ENCODE measurements at places on chromosomes 11 and 22. TPM values are rescaled to one million over a fixed set of nuclear protein-coding genes. Genes with fewer than 3 reads are reported as not detected.

PATE2 gene
- total RNA-seq: not detected

MEI1 gene
- 1.5 TPM for total RNA-seq

OR10A4 gene
- total RNA-seq: not detected

- H3K4me1 ChIP-seq: no peaks in the 10 kb centered on the region
- H3K27ac ChIP-seq: no peak overlapping the region
- H3K36me3 ChIP-seq: no peaks in the 10 kb centered on the region
- H3K27me3 ChIP-seq: no peaks in the 10 kb centered on the region
Measured at GRCh38 chr11:102238391-102238821, 78.9 kb upstream of the BIRC3 start.

GRCh38 chr11:115784796-115785521, 280.7 kb upstream of the CADM1 start:
- H3K4me3 ChIP-seq: no peak overlapping the region
- no peak overlapping the region for H3K27ac ChIP-seq
- no peaks in the 10 kb centered on the region for H3K36me3 ChIP-seq
- H3K4me1 ChIP-seq: peaks cover 17% of the 10 kb centered on the region
- H3K27me3 ChIP-seq: no peaks in the 10 kb centered on the region
- DNase-seq: peak; percentile 61

- H3K4me3 ChIP-seq: no peak overlapping the region
- no peaks in the 10 kb centered on the region for H3K36me3 ChIP-seq
- H3K27ac ChIP-seq: no peak overlapping the region
- H3K4me1 ChIP-seq: peaks cover 6% of the 10 kb centered on the region
- DNase-seq: no peak
Measured at GRCh38 chr11:17692931-17693330, 26.4 kb upstream of the MYOD1 start.

DNA sequence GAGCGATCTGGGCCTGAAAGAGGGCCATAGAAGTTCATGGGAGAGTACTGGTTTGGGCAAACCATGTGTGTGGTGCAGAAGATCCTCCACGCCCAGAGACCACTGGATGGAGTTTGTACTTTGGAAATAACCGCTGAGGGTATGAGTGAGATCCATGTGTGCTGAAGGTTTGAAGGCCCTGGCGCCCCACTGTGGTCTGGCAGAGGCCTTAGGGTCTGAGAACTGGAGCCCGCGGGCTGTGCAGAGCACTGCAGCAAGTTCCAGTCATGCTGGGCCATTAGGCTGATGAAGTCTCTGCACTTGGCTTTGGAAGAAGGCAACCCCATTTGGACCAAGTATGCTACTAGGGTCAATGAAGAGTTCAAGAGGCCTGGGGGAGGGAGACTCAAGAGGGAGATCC, 186.4 kb downstream of the BUD13 start:
- no peak for DNase-seq
- H3K27me3 ChIP-seq: peaks cover under 1% of the 10 kb centered on the region
- no peak overlapping the region for H3K27ac ChIP-seq
- H3K4me3 ChIP-seq: no peak overlapping the region

DNA sequence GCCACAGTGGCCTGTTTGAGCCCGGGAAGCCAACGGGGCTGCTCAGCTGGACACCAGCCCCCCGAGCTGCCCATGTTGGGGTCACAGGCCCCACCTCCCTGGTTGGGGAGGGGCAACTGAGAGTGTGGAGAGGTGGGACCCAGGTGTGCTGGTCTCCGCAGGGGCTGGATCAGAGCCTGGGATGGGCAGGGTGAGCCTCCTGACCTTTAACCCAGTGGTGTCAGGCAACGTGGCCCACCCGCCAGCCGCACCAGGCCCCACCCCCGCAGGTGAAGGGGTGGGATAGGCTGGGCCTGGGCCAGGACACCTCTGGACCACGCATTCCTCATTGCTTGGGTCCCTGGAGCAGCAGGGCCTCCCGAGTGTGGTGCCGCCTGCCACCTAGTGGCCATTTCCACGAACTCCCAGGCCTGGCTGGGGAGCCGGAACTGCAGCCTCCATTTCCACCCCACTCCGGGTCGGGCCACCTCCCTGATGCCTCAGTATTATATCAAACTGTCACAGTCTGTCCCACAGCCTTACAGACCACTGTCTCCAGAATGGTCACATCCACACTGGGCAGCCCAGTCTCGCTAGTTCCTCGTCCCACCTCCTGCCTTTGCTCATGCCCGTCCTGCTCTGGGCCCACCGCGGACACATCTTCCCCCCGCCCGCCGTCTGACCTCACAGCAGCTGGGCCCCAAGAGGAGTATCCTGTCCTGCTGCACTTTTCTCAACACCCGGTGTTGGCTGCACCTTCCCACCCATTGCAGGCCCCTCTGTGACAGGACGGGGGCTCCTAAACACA, 13.3 kb upstream of the PPP6R3 start:
- no peak overlapping the region for H3K4me3 ChIP-seq
- H3K27ac ChIP-seq: no peak overlapping the region
- H3K4me1 ChIP-seq: peaks cover 3% of the 10 kb centered on the region

DNA sequence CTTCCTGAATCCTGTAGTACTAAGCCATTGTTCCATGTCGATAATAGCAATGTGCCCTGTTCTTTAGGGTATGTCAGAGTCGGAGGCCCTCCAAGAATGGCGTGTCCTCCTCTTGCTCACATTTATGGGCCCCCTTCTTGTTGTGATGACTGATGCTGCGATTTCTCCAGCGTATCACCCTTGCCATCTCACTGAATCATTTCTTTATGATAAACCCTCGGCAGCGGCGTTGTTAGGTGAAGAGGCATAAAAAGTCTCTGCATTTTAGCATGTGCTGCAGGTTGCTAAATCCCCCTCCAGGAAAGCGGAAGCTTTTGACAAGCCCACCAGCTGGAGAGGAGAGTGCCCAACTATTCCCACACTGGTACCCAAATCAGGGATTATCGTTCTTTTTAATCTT, 1045.3 kb downstream of the BRD1 start:
- no peaks in the 10 kb centered on the region for H3K4me1 ChIP-seq
- no peaks in the 10 kb centered on the region for H3K27me3 ChIP-seq
- no peak overlapping the region for H3K4me3 ChIP-seq
- H3K36me3 ChIP-seq: no peaks in the 10 kb centered on the region
- DNase-seq: no peak
- H3K27ac ChIP-seq: no peak overlapping the region

- no peaks in the 10 kb centered on the region for H3K27me3 ChIP-seq
- no peaks in the 10 kb centered on the region for H3K36me3 ChIP-seq
- peaks cover 61% of the 10 kb centered on the region for H3K4me1 ChIP-seq
- DNase-seq: no peak
Measured at GRCh38 chr11:61700212-61700611, 20.0 kb downstream of the DAGLA start.

DNA sequence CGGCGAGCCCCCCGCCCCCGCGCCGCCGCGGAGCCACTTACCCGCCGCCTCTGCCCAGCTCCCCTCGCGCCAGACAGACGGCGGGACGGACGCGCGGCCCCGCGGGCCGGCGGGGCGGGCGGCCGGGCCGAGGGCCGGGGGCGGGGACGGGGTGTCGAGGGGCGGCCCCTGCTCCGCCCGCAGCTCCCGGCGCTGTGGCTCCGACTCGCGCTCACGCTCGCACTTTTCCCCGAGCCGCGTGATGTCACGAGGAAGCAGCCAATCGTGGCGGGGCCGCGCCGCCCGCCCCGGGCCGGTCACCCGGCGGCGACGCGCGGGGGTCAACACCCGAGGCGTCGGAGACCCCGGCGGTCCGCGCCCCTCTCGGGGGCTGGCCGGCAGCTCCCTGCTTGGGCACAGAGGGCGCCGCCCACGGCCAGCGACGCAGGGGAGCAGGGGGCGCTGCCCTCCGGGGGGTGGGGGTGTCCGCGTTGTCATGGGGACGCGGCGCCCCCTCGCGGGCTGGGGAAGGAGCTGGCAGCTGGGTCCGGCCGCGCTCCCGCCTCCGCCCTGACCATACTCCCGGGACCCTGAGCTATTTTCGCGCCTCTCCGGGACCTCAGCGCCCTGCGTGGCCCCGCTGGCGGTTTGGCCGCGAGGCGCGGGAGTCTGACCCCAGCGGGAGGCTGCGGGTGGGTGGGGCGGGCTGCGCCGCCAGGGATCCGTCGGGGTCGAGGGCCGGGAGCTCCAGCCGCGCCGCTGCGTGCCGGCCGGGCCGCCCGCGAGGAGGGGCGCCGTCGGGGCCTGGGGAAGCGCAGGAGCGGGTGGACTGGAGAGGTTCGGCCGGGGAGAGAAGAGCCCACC, at the start of gene CHRM4:
TSS of gene CHRM4 (minus strand) at position 199 of the 843 bp plus-strand sequence. CDS start 5,219 bp downstream, outside the sequence.
- H3K4me3 ChIP-seq: peak within 1 kb of the TSS; percentile 55
- peaks cover 8% of the 10 kb centered on the region for H3K36me3 ChIP-seq
- DNase-seq: no peak
- H3K4me1 ChIP-seq: peaks cover 23% of the 10 kb centered on the region
- H3K27me3 ChIP-seq: peaks cover 30% of the 10 kb centered on the region
- no peak within 1 kb of the TSS for H3K27ac ChIP-seq

DNA sequence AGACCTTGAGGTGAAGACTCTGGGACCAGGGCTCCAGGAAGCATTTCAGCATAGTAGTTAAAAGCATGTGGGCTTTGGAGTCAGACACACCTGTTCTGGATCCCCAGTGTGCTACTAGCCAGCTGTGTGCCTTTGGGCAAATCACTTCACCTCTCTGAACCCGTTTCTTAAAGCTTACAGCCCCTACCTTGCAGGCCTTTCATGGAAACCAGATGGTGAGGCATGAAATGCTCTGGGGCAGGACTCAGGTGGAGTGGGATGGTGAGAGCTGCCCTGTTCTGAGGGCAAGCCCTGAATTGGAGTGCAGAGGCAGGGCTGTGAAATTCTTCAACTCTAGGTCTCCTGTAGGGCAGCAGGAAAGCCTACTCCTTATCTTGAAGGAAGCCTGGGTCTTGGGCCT, 10.5 kb downstream of the UCP2 start:
- no peak for DNase-seq
- no peak overlapping the region for H3K4me3 ChIP-seq
- H3K36me3 ChIP-seq: peaks cover 30% of the 10 kb centered on the region
- no peaks in the 10 kb centered on the region for H3K27me3 ChIP-seq
- no peak overlapping the region for H3K27ac ChIP-seq
- peaks cover 3% of the 10 kb centered on the region for H3K4me1 ChIP-seq

DNA sequence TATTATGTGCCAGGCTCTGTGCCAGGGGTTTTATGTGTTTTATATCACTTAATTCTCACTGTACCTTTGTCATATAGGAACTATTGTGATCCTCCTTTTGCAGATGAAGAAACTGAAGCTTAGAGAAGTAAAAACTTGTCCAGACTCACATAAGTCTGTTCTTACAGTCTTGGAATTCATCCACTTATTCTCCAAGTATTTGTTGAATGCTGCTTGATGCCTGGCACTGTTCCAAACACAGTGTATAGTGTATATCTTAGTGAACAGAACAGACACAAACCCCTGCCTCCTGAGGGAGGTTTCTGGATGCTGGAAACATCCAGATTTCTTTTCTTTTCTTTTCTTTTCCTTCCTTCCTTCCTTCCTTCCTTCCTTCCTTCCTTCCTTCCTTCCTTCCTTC, 29.0 kb upstream of the FGF3 start:
- no peaks in the 10 kb centered on the region for H3K36me3 ChIP-seq
- H3K27ac ChIP-seq: no peak overlapping the region
- no peaks in the 10 kb centered on the region for H3K4me1 ChIP-seq
- no peak overlapping the region for H3K4me3 ChIP-seq
- no peak for DNase-seq

GRCh38 chr11:13668957-13669521, 571 bp downstream of the FAR1 start:
- H3K27ac ChIP-seq: peak overlapping the region; percentile 92
- peaks cover 7% of the 10 kb centered on the region for H3K4me1 ChIP-seq
- H3K36me3 ChIP-seq: no peaks in the 10 kb centered on the region
- H3K27me3 ChIP-seq: no peaks in the 10 kb centered on the region

Measured in heart left ventricle (tissue), 16 donors.